GM23338 (cell line): ENCODE measurements at places on chromosomes 1 and 21.
A peak's percentile ranks its signal among the peaks of the same experiment; 100 is the strongest.

DNA sequence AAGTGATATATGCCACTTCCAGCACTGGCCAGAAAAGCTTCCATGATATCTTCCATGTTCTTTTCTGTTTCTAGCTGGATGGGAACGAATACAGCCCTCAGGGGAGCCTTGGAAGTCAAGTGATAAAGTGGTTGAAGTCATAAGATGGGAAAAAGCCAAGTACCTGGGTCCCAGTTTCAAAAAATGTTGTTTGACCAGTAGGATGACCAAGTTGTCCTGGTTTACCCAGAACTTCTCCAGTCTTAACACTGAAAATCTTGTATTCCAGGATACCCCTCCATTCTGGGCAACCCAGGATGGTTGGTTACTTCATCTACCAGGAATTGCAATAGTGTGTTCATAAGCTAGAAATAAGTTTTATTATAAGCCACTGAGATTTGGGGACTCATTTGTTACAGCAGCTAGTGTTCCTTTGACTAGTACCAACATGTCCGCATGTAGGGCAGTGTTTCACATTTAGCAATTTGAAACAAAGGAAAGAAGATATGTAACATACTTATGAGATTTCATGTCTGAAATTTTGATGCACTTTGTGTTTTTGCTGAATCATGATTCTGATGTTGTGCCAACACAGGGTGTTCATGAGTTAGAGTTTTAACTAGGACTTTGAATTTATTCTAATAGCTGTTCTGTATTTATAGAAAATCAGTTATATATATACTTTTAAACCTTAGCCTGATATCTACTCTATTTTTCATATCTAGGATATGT lies 139.9 kb downstream of the TPR start:
- no peaks in the 10 kb centered on the region for H3K27me3 ChIP-seq
- no peak overlapping the region for H3K4me3 ChIP-seq
- no peak for DNase-seq

DNA sequence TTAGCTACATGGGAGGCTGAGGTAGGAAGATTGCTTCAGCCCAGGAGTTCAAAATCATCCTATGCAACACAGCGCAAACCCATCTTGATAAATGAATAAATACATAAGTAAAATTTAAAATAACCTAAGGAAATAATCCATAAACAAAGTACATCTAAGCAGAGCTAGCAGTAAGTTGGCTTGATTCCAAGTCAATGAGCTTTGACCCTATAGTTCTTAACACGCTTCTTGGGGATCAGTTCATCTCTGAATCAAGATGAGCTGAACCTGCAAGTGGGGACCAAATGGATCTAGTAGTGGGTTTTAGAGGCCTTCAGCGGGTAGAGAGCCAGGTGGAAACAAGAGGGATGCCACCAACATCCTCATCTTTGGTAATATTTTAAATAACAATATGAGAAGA lies 31.5 kb upstream of the PHGDH start:
- no peak overlapping the region for H3K4me3 ChIP-seq
- no peaks in the 10 kb centered on the region for H3K36me3 ChIP-seq
- no peak for DNase-seq
- 0 out of 2 replicates have a peak, but pooled peaks cover 2% of the 10 kb centered on the region for H3K4me1 ChIP-seq
- H3K27me3 ChIP-seq: no peaks in the 10 kb centered on the region

- H3K27ac ChIP-seq: no peak overlapping the region
- H3K36me3 ChIP-seq: no peaks in the 10 kb centered on the region
- no peaks in the 10 kb centered on the region for H3K4me1 ChIP-seq
- no peak for DNase-seq
Measured at GRCh38 chr1:245863566-245864184, 643.4 kb downstream of the SMYD3 start.

DNA sequence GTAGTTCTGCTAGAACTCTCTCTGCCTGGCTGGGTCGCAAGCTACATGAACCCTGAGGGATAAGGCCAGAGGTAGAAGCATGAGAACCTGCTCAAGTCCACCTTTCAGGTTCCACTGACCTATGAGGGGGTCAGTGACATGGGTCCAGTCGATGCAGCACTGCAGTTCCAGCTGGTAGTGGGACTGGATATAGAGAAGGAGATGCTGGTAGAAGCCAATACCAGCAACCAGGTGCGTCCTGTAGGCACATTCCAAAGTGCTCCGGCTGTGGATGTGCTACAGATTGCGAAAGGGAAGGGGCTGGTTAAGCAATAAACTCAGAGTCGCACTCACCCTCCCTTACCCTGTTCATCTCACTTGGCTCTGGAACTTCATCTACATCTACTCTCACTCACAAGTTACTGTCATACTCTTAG lies 5.7 kb downstream of the SMG5 start:
- peaks cover 7% of the 10 kb centered on the region for H3K4me1 ChIP-seq
- peaks cover 70% of the 10 kb centered on the region for H3K36me3 ChIP-seq
- DNase-seq: no peak
- no peaks in the 10 kb centered on the region for H3K27me3 ChIP-seq

GRCh38 chr1:242800521-242800920 lies 276.0 kb upstream of the PLD5 start:
- no peak overlapping the region for H3K4me3 ChIP-seq
- no peaks in the 10 kb centered on the region for H3K36me3 ChIP-seq
- no peaks in the 10 kb centered on the region for H3K4me1 ChIP-seq
- H3K27me3 ChIP-seq: no peaks in the 10 kb centered on the region

- H3K27me3 ChIP-seq: no peaks in the 10 kb centered on the region
- peak overlapping the region; percentile 78; the same call in 1 of the 2 replicates for H3K27ac ChIP-seq
- H3K4me3 ChIP-seq: no peak overlapping the region
- peak; percentile 86 for DNase-seq
- peaks cover 21% of the 10 kb centered on the region for H3K4me1 ChIP-seq
- no peaks in the 10 kb centered on the region for H3K36me3 ChIP-seq
Measured at GRCh38 chr1:10507111-10507879, 32.5 kb downstream of the PEX14 start.
